Activated T-cell treated with anti-CD3 and anti-CD28 coated beads, Interleukin-2, amount 50 U/mL, for 1 hour (primary cell): ENCODE measurements at places on chromosomes 1 and 21.

DNA sequence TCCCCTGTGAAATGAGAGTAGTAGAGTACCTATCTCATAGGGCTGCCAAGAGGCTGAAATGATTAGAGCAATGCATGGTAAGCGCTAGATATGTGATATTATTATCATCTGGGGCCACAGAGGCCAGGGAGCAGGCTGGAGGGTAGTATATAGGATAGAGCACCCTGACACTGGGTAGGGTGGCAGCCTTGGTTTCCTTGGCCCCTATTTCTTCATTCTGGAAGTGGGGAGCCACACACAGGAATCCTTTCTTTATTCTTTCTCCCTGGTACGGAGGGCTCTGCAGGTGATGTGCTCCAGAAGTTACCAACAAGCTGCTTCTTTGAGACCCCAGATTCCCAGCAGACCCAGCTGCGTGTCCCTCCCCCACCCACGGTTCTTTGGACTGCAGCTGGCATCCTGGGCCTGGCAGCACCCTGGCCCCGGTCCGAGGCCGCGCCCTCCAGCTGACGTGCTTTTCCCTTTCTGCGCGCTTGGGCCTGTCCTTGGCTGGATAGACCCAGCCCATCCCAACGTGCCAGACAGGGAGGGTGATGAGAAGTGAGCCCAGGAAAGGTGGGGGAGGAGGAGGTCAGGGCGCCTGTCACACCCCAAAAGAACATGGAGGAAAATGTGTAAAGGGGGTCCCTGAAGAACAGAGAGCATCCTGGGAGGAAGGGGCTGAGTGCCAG is 18.2 kb downstream of the INAVA start:
- DNase-seq, result no peak

DNA sequence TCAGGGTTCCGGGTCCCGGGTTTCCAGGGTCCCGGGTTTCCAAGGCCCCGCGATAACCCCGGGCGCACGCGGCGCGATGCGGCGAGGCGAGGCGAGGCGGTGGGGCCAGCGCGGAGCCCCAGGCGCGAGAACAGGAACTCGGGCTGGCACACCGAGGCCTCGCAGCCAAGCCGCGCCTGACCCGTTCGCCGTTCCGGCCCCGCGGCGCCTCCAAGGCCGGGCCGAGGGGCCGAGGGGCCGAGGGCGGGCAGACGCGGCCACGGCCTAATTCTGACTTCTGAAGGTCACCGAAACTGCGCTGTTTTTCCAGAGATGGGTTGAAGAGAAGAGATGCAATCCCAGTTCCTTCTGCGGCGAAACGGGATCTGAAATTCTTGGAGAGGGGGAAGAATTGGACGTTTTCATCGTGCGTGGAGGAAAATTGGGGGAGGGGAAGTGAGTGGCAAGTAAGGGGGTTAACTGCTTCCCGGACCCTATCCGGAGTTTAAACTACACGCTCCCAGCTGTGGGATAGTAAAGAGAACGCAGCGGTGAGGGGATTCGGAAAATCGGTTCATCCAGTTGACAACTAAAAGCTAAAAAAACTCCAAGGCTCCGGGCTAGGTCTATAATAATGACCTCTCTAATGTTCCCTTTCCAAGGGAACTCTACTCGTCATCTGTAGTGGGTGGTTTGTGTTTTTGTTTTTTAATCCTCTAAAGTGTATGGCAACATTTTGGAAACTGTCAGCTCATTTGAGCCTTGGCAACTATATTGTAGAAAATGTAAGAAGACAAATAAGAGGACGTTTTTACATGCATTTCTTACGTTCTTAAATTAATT is 8.2 kb downstream of the TBX15 start:
- no peak for DNase-seq

DNA sequence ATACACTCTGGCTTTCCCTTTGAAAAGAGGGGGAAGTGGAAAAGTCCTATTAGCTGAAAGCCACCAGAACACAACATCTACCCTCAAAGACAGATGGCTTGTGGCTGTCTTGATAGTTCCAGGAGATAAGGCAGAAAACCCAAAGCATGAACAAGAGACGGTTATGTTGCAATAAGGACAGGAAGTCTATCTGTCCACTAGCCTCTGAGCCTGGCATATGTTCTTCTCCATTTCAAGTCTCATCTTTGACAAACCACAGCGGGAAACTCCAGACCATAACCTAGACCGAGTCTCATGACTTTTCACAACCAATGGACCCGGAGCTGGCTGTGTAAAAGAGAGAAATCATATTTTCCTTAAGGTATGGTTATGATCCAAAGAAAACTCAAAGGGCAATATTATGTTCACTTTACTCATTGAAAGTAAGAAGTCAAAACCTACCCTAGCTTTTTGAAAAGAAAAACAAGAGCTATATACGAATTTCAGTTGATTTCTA is 33.8 kb downstream of the DUSP10 start:
- DNase-seq, result no peak

GRCh38 chr1:67652800-67653199 is 32.2 kb upstream of the GADD45A start:
- no peak for DNase-seq

- DNase-seq, result no peak
These were observed 81.9 kb downstream of the SIM2 start for GRCh38 chr21:36780861-36781260.

GRCh38 chr1:18836654-18837053 is 22.8 kb downstream of the TAS1R2 start:
- no peak for DNase-seq

DNA sequence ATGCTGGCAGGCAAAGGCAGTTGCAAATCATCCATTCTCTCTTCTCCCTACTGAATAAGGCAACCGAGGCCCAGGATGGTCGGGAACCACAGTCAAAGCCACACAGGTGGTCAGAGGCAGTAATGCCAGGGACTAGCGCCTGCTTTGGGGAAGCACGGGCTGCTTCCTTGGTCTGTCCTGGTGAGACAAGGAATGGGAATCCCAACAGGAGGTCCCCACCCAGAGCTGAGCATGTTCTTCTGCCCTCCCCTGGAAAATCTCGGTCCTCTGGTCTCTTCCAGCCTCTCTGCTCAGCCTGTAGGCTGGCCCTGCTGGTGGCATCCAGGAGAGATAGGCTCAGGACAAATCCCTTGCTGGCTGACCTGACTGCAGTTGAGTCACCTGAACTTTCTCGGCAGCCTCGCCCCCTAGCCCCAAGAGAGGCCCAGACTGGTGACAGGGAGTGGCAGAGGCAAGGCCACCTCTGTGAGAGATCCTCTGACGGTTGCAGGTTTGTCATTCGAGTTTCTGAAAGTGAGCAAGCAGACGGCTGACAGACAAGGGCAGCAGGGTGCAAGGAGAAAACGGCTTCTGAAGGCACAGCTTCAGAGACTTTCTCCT is 5.8 kb downstream of the OLIG1 start:
- DNase-seq, result no peak

DNA sequence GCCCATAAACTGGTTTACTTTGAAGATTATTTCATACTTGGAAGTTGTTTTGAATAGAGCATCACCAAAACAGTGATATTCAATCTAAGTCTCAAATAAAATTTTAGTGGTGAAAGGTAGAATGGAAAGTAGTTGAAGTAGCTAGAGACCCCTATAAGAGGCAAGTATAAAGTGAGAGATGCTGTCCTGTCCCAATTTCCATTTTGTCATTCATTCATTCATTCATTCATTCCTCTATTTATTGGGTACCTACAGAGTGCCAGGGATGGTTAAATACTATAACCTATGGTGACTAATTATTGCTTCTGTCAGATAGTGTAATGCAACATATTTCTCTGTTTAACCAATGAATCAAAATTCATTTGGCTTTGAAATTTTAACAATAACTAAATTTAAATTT is 32.7 kb downstream of the RRAGC start:
- no peak for DNase-seq

- no peak for DNase-seq
These were observed 50.4 kb downstream of the ELK4 start for GRCh38 chr1:205581321-205581980.

DNA sequence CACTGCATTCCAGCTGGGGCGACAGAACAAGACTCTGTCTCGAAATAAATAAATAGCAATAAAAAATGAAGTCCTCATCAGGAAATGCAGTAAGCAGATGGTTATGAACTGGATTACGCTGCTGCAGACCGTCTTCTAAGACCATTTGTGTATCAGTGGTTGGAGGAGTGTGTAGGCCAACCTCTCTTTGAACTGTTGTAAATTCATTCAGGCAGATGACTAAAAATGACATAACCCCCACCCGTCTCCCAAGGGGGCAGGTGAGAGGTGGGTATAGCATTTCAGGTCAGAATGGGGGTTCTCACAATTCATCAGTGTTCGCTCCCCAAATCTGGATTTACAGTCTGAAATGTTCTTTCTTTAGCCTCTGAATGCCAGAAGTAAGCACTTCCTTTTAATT is 177.3 kb downstream of the KIF26B start:
- DNase-seq, result no peak

DNA sequence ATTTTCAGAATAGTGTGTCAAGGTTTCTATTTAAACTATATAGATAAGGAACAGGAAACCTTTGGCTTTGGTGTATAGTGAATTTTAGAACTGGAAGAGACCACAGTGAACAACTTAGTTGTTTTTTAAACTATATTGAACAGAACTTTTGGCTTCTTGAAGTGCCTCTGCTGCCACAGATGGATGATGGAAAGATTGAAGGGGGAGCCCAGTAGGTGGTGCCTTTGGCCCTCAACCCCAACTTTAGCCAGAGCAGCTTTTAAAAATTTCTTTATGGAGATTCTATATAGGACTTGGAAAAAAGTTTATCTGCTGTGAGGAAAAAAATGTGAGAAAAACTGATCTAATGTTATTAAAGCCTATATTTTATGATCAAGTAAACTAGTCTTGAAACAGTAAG is 50.2 kb downstream of the SWT1 start:
- DNase-seq, result no peak

DNA sequence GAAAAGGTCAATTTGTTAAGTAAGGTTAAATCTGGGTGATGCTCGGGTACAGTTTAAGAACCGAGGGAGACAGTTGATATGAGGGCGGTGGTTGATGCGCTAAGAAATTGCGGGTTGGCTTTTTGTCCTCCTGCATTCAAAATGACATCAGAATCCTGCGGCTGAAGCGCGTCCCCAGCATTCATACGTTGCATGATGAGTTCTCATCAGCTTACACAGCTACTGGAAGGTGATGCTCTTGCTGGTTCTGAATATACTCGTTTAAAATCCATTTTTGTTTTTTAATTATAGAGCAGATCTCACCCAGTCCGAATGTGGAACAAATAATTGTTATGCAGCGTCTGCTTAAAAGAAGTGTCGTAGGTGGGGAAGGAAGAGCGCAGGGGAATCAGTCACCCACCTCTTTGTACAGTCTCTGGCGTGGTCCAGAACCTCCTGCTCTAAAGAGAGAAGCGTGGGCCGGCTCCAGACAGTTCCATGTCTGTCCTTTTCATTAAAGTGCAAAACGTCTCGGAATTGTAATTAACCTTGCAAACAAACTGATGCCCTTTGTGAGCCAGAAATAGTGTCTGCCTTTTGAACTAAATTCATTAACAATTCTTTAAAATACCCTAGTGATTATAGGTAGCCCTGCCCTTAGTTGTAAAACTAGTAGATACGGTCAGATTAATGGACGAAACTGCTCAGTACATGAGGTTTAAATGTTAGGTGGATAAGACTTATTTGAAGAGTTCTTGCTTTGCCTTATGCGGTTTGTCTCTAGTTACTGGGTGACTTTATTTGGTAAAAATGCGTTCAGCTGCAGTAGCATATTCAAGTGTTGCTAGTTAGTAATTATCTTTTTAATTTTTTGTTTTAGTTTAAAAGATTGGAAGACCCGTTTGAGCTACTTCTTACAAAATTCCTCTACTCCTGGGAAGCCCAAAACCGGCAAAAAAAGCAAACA is 741 bp downstream of the RGS2 start:
- no peak for DNase-seq

GRCh38 chr1:231421546-231421970 is 529 bp downstream of the EGLN1 start:
- DNase-seq, result no peak

- DNase-seq, result no peak
These were observed 221.5 kb downstream of the RERE start for GRCh38 chr1:8595941-8596340.

GRCh38 chr1:65278376-65279069 is 30.8 kb upstream of the DNAJC6 start:
- DNase-seq, result no peak

DNA sequence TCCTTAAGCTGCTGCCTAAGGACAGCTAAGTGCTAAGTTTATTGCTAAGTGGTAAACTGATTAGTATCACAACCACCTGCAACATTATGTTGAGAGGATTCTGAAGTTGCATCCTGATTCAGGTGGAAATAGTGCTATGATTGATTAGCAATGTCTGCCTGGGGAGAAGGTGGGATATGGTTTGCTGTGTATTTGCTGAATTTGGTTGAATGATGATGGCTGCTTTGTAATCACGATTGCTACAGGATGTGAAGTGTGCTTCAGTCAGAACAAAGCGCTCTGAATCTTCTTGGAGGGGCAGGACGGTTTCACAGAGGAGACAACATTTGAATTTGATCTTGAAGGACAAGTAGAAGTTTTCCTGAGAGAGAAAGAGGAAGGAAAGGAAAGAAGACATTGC is 226.0 kb downstream of the ST6GALNAC3 start:
- DNase-seq, result no peak

- no peak for DNase-seq
These were observed 41.4 kb downstream of the TRIM62 start for GRCh38 chr1:33140153-33141149.

- DNase-seq, result no peak
These were observed 128.2 kb downstream of the KCNN3 start for GRCh38 chr1:154741741-154742495.

DNA sequence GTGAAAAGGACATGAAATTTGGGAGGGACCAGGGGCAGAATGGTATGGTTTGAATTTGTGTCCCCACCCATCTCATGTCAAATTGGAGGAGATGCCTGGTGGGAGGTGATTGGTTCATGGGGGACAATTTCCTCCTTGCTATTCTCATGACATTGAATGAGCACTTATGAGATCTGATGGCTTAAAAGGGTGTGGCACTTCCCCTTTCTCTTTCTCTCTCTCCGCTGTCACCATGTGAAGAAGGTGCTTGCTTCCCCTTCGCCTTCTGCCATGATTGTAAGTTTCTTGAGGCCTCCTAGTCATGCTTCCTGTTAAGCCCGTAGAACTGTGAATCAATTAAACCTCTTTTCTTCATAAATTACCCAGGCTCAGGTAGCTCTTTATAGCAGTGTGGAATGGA is 7.6 kb upstream of the GBP4 start:
- DNase-seq, result no peak

- no peak for DNase-seq
These were observed 910 bp upstream of the ANKRD65 start for GRCh38 chr1:1421907-1422464.

GRCh38 chr1:95095833-95096217 is 21.3 kb upstream of the TLCD4 start:
- DNase-seq, result no peak

- DNase-seq, result no peak
These were observed 126.2 kb upstream of the SERBP1 start for GRCh38 chr1:67556297-67556900.
